Cerebellum (tissue), 4 donors: ENCODE measurements at places on chromosomes 13 and 19. TPM values are rescaled to one million over a fixed set of nuclear protein-coding genes. Genes with fewer than 3 reads are reported as not detected.

PRRG2 gene
- 0.45 TPM for total RNA-seq

PNKP gene
- 31.0 TPM for total RNA-seq

RNF113B gene
- not detected for total RNA-seq

DNA sequence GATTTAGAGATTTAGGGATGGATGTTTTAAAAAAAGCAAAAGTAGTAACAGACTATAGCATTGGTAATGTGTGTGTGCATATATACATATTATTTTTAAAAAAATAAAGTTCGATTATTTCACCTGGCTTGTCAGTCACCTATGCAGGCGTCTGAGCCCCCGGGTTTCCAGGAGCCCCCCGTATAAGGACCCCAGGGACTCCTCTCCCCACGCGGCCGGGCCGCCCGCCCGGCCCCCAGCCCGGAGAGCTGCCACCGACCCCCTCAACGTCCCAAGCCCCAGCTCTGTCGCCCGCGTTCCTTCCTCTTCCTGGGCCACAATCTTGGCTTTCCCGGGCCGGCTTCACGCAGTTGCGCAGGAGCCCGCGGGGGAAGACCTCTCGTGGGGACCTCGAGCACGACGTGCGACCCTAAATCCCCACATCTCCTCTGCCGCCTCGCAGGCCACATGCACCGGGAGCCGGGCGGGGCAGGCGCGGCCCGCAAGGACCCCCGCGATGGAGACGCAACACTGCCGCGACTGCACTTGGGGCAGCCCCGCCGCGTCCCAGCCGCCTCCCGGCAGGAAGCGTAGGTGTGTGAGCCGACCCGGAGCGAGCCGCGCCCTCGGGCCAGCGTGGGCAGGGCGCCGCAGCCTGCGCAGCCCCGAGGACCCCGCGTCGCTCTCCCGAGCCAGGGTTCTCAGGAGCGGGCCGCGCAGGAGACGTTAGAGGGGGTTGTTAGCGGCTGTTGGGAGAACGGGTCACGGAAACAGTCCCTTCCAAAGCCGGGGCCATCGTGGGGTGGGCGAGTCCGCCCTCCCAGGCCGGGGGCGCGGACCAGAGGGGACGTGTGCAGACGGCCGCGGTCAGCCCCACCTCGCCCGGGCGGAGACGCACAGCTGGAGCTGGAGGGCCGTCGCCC is 840 bp upstream of the CCNA1 start:
- DNase-seq: no peak

GRCh38 chr19:35119578-35120155 is 4.0 kb downstream of the FXYD3 start:
- DNase-seq: no peak
